Gastroesophageal sphincter (tissue), 4 donors: ENCODE measurements at places on chromosomes 6 and 20.

DNA sequence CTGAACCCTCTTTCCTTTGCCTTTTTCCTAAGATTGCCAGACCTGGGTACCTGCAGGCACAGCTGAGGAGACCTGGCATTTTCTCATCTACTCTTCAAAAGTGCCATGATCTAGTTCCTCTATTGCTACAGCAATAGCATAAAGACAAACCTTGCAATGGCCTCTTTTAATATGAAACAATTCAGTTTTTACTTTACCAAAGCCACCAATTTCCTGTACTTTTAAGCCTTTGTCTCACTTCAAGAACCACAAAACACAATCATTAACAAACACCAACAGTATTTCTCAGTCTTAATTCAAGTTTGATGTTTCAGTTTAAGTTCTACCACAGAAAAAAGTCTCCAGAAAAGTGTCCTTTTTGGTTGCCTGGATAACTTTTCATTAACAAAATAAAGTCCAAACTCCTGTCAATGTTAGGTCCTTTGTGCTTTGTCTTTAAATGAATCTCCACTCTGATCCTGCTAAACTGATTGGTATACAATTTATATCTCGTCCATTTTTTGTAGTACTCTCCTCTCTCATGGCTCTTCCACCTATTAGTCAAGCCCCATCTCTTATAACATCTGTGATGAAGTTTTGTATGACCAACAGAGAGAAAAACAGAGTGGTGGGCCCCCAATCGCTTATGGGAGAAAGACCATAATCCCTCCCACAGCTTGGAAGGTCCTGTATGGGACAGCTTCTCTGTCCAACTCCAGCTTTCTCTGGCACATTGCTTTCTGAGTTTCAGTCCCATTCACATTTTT is 50.5 kb upstream of the THEMIS start:
- ATAC-seq: no peak

- ATAC-seq: no peak
Observed at GRCh38 chr6:155419161-155419560, 36.5 kb downstream of the NOX3 start.

- ATAC-seq: no peak
Observed at GRCh38 chr6:168047841-168048723, 30.9 kb downstream of the FRMD1 start.

DNA sequence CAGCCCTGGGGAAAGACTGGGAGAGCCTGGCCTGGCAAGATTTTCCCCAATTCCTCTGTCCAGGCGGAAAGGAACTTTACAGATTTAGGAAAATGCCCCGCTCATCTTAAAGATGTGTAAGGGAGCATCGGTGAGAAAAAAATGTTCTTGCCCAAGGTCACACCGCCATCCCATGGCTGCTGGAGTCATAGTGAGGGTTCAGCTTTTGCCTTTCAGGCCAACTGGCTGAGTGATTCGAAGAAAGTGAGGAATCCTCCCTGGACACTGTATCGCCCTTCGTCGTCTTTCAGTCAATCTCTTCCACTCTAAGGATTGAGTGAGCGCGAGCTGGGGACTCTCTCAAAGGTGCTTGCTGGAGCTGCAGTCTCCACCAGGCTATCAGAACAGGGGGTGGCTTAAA is 1.4 kb downstream of the WFDC2 start:
- no peak for ATAC-seq

GRCh38 chr6:76631622-76632021 is 559.2 kb upstream of the IMPG1 start:
- ATAC-seq: no peak

DNA sequence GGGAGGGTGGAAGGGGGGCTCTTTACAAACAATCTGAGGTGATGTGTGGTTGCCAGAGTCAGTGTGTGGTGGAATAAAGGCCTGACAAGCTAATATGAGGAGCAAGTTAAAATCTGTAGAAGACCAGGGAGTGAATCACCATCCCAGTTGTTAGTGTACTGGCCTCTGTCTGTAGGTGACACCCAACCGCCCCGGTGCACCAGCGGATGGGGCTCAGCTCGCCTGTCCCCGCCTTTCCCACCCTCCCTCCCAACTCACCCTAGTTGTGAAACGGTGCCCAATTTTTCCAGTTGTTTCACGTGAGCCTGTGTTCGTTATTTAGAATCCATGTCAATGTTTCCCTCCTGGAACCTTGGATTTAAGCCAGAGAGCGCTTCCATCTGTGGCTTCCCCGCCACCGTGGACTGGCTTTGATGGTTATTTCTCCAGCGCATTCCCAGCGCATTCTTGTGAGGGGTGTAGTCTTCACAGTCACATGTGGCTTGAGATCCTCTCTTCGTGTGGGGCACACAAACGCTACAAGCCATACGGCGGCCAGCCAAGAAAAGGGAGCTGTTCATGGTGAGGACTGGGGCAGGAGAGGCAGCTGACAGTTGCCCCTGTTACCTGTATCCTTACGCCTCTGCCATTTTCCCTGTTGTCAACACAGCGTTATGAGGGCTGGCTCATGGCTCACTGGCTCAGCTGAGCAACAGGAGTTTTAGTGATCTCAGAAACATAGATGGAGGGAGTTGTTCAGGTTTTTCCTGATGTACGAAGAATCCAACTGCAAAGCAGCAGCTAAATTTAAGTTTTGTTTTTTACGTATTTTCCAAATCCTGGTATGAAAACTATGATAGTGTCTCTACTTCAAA is 137.6 kb downstream of the ZDHHC14 start:
- ATAC-seq: peak; percentile 34

- ATAC-seq: no peak
Observed at GRCh38 chr20:60559462-60559861, 601.2 kb downstream of the CDH26 start.

GRCh38 chr6:13846841-13847240 is 32.5 kb upstream of the MCUR1 start:
- no peak for ATAC-seq

- no peak for ATAC-seq
Observed at GRCh38 chr6:17656644-17657043, 50.1 kb downstream of the NUP153 start.

DNA sequence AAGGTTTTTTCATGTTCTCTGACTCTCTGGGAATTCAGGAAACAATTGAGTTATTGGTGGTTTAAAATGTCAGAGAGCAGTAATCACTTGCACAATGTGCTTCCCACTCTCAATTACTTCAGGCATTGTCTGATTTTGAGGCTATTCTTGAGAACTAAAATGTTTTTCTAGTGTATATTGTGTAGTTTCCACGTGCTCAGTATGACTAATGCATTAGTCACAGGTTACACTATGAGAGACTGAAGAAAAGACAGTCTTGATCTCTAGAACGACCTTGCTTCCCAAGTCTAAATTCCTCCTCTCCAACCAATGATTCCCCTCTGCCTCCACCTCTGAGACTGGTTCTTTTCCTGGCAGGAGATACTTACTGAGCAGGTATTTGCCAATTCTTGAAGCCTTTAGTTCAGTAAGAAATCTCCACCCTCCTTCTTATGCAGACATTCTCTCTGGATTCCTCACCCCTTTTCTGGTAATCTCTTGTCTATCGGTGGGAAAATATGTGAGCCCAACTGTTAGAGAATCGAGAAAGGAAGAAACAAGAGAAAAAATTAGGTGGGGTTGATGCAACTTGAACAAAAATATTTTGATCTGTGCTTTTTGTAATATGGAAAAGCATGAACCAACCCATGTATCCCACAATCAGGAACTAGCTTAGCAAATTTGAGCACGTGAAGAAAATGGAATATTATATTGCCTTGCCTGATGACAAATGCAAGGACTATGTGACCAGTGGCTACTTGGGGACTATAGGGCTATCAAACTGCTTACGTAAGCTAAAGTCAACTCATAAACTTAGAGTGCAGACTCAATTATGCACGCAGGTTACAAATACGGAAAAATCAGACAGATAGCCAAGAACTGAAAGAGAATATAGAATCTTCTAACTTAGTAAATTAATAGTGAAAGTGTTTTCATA is 61.1 kb upstream of the SLC22A16 start:
- peak; percentile 86 for ATAC-seq

- no peak for ATAC-seq
Observed at GRCh38 chr20:63977739-63978276, 1.6 kb downstream of the SAMD10 start.

- ATAC-seq: no peak
Observed at GRCh38 chr6:43215066-43215465, 14.2 kb downstream of the DNPH1 start.
